ENCODE measurements at places on chromosomes 3 and 15. TPM values are rescaled to one million over a fixed set of nuclear protein-coding genes. Genes with fewer than 3 reads are reported as not detected.

GRCh38 chr15:86162172-86162591, 82.5 kb downstream of the AGBL1 start:
- no peak for DNase-seq

Gene FBLN2
- total RNA-seq, result 2.1 TPM

Gene DIS3L
- total RNA-seq, result 6.0 TPM

DNA sequence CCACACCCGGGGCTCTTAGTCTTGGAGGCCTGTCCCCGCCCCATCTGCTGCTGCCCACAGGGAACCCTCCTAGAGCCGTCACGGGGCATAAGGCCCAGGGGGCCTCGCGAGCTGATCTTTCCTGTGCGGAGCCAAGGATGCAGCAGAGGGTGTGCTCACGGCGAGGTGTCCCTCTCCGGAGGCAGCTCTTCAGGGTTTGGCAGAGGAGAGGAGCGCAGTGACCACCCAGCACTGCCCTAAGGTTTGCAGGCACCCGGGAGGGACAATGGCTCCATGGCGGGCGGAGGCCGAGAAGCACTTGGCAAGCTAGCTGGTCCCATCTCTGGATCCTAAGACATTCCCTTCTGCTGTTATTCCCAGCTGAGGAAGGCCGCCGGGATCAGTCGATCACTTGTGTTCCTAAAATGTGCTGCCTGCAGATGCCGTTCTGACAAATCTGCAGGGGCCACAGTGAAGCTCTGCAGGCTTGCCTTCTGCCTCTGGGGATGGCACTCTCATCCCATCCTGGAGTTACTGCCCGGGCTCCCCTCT, 47.4 kb upstream of the PCSK6 start:
- DNase-seq, result no peak

GRCh38 chr15:77525907-77526594, 105.4 kb downstream of the HMG20A start:
- no peak for DNase-seq

DNA sequence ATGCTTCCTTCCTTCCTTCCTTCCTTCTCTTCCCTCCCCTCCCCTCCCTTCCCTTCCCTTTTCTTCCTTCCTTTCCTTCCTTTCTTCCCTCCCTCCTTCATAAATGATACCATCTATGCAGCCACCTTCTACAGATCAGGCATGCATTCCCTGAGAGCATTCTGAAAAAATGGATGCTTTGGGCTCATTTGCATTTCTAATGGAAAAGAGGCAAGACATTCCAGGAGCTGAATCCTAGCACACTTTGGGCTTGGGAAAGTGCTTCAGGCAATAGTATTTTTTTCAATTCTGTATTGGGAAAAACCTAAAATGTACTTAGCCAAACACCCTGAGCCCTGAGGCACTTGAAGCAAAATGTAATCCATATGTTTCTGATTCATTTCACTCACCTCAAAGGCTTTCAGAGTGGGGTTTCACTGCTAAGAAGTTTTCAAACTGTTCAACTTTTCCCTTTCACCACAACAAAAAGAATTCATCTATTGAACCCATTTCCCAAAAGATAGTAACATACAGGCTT, 220.1 kb upstream of the RORA start:
- no peak for DNase-seq

Gene CCR2
- total RNA-seq, result not detected

All from glutamatergic neuron (in vitro differentiated cells).